Hippocampal formation (tissue), 2 donors: ENCODE measurements at places on chromosomes 1 and 21.

GRCh38 chr1:179313004-179313403 is 19.4 kb downstream of the SOAT1 start:
- DNase-seq, result no peak

DNA sequence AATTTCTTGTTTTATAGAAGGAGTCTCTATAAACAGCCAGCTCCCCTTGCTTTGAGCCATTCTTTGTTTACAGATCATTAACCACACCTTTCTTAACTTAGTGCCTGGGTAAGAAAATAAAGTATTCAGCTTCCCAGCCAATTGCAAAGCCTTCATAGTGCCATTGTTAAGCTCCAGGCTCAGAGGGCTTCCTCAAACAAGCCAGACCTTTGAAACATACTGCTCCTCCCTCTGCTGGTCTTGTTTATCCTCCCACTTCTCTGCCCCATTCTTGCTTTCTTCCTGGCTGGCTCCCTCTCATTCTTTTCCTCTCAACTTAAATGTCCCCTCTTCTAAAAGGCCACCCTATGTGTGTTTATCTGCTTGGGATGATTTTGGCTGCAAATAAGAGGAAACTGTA is 319.4 kb upstream of the ST6GALNAC5 start:
- DNase-seq, result no peak

DNA sequence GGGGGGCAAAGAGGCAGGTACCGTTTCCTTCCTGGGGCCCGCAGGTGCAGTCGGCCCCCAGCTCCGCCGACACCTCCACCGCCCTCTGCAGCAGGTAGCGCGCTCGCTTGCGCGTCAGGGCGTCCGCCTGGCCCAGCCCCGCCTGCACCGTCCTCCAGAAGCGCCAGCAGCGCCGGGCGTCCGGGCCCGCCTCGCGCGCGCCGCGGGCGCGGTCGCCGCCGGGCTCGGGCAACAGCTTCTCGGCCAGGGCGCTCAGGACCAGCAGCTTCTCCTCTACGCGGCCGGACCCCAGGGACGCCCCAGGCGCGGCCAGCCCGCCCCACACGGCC is 863 bp downstream of the TARBP1 start:
- DNase-seq, result no peak

DNA sequence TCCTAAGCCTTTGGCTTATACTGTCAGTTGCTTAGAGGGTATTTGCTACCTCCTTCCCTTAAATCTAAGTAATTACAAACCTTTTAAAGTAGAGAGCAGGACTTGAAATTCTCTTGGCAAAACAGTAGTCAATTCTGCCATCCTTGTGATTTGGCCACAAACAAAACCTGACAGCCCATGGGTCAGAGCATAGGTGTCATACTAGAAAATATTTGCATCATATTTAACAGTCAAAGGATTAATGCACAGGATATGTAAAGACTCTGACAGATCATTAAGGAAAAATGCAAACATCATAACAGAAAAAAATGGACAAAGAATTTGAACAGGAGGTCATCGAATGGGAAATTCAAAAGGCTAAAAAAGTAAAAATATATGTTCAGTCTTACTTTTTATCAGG is 50.5 kb downstream of the ZFYVE9 start:
- no peak for DNase-seq

DNA sequence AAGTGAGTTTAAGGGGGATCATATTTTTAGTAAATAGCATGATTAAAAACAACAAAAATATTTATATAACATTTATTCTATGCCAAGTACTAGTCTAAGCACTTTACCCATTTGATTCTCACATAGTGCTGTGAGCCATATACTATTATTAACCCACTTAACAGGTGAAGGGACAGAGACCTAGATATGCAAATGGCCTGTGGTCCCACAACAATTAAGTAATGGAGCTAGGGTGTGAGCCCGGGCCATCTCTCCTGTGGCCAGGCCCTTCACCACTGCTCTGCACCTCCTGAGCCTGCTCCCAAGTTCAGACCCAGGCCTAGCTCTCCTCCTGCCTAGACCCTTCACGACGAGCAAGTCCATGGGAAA is 537 bp downstream of the ASCL5 start:
- DNase-seq, result no peak

DNA sequence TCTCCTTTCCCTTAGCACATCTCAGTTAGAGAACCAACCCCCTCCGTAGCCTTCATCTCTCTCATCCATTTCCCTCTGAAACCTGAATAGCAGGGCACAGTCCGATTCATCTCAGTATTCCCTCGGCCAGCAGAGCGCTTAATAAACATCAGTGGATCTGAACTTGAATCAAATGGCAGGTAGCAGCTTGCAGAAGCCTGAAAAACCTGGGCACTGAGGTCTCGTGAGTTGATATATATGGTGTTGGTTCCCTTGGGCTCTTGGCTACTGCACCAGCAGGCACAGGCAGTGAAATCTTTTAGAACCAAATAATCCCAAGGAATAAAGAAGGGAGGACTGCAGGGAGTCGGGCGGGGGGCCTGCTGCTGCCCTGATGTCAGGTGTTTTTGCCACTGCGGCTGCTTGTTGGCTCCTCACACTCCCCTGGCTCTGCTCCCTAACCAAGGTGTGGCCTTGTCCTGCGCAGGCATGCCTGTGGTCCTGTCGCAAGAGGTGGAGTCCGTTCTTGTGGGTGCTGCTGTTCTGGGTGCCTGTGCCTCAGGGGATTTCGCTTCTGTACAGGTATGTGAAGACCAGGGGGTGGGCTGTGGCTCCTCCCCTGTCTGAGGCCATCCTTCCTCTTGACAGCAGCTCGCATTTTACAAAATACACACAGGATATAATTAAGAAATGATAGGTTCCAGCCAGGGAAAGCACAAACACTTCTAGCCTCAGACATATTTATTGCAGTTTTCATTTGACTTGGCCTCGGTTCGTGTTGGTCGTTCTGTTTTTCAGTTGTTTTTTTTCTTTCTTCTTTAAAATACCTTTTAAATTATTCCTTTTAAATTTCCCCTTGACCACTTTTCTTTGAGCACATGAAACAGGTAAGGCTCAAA is 140.9 kb upstream of the HOOK1 start:
- DNase-seq, result no peak

- no peak for DNase-seq
Measured at GRCh38 chr1:193589597-193590040, 403.2 kb upstream of the B3GALT2 start.

DNA sequence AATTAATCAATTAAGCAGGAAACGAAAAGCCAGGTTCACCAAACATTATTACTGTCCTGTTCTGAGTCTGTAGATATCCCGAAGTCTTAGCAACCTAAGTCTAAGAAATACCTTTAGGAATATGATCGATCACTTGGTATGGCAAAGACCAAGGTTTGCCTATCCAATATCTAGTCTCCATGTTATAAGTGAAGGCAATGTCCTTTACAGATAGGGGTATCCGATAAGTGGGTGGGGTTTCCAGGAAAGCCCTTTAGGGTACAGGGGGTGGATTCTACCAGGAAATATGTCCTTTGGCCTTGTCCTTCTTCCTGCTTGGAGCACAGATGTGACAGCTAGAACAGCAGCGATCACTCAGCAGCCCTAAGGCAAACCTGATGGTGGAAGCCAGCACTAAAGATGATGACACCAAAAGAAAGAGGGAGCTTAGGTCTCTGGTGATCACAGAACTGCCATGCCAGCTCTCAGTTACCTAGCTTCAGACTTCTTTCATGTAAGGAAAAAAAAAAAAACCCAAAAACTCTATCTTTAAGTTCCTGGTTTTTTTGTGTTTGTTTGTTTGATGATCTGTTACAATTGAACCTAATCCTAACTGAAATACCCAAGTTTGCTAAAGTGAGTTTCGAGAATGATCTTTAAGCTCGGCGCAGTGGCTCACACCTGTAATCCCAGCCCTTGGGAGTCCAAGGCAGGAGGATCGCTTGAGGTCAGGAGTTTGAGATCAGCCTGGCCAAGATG is 40.8 kb downstream of the DSTYK start:
- no peak for DNase-seq

- no peak for DNase-seq
Measured at GRCh38 chr1:52635321-52636089, 2.5 kb downstream of the SHISAL2A start.

DNA sequence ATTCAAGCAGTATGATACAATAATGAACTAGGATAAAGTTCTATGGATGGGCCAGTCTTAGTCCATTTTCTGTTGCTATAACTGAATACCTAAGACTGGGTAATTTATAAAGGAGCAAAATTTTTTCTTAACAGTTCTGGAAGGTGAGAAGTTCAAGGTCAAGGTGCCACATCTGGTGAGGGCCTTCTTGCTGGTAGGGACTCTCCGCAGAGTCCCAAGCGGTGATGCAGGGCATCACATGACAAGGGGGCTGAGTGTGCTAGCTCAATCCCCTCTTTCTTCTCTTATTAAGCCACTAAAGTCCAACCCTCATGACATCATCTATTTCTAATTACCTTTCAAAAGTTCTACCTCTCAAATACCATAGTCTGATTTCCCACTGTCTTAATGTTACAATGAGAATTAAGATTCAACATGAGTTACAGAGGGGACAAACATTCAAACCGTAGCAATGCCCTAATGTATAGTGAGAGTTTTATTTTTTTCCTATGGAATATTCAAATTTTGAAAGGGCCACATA is 92.2 kb upstream of the QSOX1 start:
- DNase-seq, result no peak

DNA sequence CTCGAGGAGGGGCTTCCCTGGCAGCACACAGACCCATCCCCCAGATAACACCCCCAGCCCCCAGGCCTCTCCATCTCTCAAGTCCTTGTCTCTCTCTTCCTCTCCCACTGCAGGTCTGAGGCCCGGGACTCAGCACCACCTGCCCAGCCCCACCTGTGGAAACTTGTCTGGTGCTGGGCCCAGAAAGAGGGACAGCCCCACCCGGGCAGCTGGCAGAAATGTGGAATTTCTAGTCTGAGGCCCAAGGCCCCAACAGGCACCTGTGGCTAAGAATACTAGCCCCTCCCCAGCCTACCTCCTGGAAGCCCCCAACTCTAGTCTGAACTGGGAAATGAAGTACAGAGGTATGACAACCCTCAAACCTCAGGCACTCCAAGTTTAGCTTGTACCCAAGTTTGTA is 15.4 kb downstream of the TTC39A start:
- no peak for DNase-seq

DNA sequence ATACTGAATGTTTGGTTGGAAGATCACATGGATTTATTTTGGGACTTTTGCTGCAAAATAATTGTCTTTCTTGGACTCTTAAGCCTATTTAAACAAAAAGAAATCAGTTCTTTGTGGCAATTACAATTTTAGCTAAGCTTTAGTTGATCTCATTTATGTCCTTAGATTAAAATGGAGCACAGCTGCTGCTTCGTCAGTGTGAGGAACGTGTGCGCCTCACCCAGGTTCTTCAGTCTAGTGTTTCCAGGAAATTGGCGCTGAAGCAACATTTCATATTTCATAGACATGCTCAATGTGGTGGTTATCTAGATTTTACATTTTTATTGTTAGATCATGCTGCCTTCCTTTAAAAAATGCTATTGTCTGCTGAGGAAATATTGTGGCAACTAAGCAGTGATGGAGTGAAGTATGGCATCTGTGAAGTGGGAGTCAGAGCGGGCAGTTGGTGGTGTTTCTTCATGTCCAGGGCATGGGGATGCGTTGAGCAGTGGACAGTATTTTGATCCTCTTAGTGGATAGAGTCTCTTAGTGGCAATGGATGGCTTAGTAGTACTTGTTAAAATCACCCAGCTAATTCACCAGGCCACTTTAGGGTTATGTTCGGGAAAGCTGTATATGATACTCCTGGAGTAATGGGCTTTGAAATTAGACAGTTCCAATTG is 5.6 kb downstream of the DDI2 start:
- DNase-seq, result no peak

- no peak for DNase-seq
Measured at GRCh38 chr1:172898866-172899265, 151.9 kb downstream of the TNFSF18 start.

GRCh38 chr1:241836941-241837340 is 11.1 kb upstream of the EXO1 start:
- no peak for DNase-seq

DNA sequence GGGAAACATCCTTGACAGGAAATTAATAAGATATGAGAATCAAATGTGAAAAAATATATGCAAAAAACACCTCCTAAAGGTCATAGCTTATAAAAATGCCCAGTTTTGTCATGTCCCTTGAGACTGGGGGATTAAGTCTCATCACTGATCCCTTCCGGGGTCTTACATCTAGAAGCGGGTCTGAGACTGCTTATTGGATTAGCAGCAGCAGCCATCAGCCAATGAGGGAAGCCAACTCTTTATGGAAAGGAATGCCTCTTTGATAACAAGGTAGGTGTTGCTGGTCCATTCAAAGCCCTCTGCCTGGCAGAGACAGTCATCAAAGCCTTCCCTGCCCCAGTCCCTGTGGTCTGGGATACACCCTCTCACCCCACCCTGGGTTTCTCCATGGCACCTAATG is 3.9 kb upstream of the CACNA1S start:
- no peak for DNase-seq

DNA sequence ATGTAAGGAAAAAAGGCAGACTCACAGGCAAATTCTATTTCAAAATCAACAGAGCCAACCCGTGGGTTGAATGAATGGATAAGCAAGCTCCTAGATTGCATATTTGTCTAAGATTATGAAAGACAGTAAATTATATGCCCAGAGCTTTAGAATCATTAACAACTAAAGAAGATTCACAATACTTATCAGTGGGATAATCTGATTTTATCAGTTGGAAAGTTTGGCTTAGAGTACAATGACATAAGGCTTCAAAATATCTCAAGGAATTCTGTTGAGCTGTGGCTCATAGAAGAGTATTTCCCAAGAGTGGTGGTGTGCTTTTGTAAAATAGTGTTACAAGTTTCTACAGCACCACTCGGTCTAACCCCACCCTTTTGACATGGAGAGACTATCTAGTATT is 85.5 kb downstream of the ADAMTS1 start:
- no peak for DNase-seq

DNA sequence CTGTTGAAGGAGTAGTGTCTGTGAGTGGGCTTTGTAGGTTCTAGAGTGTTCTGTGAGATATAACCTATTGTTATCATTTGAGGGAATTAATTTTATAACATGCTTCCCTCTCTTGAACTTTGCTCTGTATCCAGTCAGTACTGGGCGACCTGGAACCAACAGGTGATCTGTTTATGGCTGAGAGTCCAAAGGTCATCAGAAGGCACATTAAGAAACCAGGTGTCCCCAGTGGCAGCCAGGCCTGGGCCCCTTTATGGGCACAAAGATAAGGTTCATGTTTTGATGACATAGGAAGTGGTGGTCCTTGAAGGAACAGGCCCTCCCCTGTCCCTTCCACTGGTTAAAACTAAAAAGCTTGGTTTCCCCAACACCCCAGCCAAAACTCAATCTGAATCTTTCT is 61.1 kb downstream of the FHAD1 start:
- DNase-seq, result no peak

DNA sequence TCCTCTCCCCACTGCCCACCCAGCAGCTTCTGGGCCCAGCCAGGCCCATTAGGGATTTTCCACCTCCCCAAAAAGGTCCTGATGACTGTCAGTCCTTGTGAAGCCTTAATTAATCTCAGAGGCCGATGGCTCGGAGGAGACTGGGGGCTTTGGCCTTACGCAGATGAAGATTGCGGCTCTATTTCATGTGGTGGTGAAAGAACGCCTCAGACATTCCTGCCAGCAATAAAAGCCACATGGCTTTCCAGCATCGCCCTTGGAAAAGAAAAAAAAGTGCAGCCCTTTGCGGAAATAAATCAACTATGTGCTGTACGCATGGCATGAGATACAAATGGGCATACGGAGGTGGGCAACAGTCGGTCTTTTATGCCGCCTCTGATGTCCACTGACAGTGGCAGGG is 6.6 kb upstream of the RUNX3 start:
- no peak for DNase-seq
